ENCODE measurements at places on chromosomes 2 and 18.

GRCh38 chr2:231342061-231342711, 53.3 kb upstream of the B3GNT7 start:
- no peak for DNase-seq

GRCh38 chr18:22253156-22253555, 83.8 kb downstream of the GATA6 start:
- no peak for DNase-seq

DNA sequence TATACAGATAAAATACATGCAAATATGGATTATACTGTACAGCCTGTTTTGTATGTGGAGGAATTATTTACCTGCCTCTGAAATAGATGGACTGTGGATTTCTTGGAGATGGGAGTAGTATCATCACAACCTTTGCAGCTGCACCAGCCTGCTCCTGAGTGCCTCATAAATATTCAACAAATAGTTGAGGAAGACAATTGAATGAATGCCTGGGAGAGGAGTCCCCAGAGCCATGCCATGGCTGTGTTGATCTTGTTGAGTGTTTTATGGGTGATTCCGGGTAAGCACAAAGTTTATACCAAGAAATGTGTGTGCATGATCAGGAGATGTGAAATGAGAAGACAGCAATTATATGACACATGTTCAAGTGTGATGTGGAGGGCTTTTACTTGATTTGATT, 225.0 kb downstream of the FHOD3 start:
- DNase-seq, result no peak

DNA sequence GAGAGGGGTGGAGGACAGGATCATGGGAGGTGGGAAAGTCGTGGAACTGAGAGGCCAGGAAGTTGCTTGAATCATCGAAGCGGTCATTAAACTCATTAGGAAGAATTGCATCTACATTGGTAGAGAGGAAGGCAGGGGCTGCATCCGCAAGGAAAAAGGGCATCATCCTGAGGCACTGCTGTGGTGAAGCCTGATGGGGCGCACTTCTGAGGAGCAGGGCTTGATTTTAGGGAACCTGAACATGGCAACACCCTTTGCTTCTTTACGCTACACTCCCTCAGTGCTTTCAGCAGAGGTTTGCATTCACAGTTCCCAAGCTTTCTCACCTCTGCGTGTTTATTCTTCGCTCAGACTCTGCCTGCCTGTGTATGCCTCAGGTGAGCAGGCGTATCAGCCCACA, 352.0 kb upstream of the RAB6C start:
- DNase-seq, result no peak

DNA sequence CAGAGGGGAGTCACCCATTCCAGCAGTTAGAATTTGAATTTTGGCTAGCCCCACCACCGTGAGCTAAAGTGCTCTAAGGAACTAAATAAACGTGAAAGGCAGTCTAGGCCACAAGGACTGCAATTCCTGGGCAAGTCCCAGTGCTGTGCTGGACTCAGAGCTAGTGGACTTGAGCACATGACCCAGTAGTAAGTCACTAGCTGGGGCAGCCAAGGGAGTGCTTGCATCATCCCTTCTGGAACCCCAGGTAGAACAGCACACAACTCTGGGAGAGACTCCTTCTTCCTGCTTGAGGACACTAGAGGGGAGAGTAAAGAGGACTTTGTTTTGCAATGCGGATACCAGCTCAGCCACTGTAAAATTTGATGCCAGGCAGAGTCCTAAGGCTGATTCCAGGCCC, 672.2 kb downstream of the CPS1 start:
- no peak for DNase-seq

- DNase-seq, result no peak
These were observed at the start of gene CAPN14 for GRCh38 chr2:31217465-31218200. Gene CAPN14 (minus strand): TSS chr2:31217515. CDS start chr2:31205447, 12,068 bp downstream.

- no peak for DNase-seq
These were observed 205.7 kb downstream of the TCF4 start for GRCh38 chr18:55382277-55382805.

- DNase-seq, result no peak
These were observed 18.9 kb upstream of the DLX1 start for GRCh38 chr2:172066394-172066886.

GRCh38 chr2:224753743-224754540, 37.8 kb upstream of the CCDC195 start:
- no peak for DNase-seq

DNA sequence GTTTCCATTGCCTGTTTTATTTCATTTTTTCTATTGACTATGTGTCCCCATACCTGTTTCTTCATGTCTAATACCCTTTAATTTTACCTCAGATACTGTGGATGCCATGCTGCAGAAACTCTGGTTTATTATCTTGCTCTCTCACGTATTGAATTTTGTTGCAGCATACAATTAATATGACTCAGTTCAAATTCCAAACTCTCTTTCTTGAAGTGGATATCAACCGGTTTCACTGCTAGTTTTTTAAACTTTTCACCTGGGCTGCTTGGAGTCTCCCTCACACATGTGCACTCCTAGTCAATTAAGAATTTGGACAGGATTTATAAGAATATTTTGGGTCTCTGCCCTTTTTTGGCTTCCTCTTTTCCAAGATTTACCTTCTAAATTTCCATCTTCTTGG, 70.6 kb upstream of the CAPN13 start:
- no peak for DNase-seq

- DNase-seq, result peak; percentile 79
These were observed 27.1 kb downstream of the CREG2 start for GRCh38 chr2:101360232-101360631.

GRCh38 chr18:46324087-46324955, 220.1 kb downstream of the HAUS1 start:
- peak; percentile 36 for DNase-seq

All from small intestine (tissue), 16 donors.